Occipital lobe (tissue), 3 donors: ENCODE measurements at places on chromosomes 7 and 10.

GRCh38 chr10:21260506-21261149, 264.9 kb downstream of the SKIDA1 start:
- DNase-seq = no peak

DNA sequence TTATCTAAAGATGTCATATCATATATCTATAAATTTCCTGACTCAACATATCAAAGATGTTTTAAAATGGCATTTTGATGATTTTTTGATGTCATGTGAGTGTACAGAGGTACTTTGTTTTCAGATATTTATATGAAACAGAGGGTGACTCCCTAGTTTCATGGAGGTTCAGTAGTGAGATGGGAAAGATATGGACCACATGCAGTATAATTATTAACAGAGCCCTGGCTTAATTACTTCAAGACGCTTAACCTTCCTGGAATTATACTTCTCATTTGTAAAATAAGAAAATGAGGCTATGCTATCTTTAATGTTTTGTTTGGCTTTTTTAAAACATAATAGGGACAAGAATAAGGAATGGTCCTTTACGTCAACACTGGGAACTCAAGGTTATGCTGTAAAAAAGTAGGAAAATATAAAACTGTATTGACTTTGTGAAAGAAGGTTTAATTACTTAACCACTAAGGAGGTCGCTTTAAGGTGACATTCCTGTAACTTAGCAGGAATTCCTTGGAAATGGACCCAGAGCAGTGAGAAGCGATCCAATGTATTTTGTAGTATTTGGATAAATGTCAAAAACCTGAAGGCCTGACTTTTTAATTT, 821.0 kb upstream of the IGFBP3 start:
- no peak for DNase-seq

DNA sequence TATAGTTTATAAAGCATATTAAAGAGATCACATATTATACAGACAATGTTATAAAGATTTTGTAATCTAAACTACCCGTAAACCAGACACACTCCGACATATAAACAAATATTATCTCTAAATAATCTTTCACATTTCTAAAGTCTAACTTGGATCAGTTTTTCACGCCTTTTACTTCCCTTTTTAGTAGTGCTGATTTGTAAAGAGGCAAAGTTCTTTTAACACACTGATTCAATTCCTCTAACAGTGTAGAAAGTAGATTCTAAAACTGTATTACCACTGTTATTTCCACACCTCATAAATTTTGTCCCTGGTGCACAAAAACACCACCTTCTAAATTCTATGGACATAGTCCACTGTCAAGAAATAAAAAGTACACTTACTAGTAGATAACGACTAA, 230.9 kb downstream of the DOCK4 start:
- DNase-seq = no peak

- peak; percentile 53 for DNase-seq
Observed at GRCh38 chr10:126670895-126671261, 385 bp upstream of the C10orf90 start.

DNA sequence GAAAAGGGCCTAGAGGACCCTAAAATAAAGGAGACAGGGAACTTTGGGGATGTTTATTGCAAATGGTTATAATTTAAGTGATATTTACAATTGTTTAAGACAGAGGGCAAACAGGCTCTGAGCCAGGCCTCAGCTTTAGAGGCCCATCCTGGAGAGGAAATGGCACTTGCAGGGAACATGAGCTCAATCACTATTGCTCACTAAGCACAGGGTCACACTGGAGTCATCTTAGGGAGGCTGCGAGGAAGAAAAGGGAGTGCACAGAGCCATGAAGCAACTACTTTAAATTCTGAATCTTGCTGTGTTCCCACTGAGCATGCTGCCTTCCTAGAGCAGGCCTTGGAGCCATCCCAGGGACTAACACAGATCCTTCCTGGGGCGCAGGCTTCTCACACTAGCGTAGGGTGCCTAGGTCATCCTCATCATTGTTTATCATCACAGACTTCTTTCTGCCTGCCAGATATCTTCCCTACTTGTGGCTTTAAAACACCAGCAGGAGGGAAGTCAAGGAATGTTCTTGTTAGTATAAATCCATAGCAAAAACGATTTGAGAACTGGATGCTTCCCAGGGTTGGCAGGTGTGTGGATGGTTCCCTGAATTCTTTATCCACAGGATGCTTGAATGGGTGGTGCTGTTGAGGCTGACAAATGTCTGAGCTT, 12.7 kb upstream of the DNAJB12 start:
- DNase-seq = no peak

DNA sequence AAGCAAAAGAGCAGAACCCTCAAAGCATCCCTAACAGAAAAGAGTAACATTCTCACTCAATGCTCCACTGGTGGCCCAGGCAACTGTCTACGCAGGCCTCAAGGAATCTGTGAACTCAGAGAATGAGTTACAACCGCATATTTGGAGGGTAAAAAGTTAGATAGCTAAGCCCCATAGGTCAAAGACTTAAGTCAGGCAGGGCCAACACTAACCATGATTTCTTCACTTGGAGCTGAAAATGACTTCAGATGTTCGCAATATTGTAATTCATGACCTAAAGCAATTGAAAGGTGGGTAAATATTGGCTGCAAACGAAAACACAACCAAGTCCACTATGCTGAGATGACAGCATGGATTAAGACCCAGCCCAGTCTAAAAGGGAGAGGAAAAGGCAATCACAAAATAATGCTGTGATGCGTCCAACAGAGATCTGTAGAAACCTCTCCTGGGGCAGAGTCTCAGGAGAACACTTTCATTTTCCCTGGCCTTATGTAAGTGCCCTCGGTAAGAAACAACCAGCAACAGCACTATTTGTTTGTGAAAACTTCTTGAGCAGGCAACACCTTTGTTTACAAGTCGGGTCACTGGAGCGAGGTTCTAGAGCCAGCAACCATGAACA, 176.5 kb downstream of the TNS3 start:
- DNase-seq = no peak

DNA sequence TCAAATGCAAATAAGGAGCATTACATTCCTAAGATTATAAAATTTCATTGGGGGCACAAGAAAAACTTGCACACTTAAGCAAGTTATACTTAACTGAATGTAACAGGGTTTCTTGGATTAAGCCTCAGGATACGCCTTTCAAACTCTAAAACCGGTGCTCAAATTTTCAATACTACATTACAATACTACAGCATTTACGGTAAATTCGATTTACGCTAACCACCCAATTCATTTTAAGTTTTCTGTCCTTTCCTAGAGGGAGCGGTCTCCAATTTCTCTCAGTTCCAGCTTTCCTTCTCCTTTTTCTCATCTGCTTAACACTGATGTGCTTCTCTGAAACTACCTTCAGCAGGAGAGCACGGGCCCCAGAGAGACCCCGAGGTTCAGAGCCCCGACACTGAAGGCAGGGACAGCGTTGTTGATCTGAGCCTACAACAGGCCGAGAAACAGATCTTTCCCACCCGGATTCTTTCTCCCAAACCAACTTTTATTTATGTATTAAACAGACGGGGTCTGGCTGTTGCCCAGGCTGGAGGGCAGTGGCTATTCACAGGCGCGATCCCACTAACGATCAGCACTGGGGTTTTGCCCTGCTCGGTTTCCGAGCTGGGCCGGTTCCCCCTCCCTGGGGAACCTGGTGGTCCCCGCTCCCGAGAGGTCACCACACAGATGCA, 798 bp downstream of the ZNF425 start:
- DNase-seq = no peak

GRCh38 chr10:77259171-77259874, 378.3 kb downstream of the KCNMA1 start:
- DNase-seq = no peak

- no peak for DNase-seq
Observed at GRCh38 chr10:273088-273487, 137.8 kb downstream of the ZMYND11 start.

DNA sequence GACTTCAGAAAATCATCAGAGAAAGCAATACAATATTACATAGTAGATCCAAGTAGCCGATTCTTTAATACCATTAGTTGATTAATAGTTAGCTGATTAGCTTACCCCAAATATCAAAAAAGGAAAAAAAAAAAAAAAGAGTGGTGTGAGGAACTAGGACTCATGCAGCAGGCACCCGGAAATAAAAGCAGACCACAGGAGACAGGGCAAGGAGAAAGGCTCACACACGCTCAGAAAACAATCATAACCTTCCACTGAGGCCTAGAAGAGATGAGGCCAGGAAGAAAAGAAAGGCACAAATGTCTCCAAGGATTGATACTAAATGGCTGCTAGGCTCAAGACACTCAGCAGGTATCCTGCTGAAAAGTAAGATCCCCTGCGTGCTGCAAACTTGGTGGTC, 25.9 kb downstream of the TRDMT1 start:
- no peak for DNase-seq

- DNase-seq = no peak
Observed at GRCh38 chr7:48337012-48337621, 165.9 kb downstream of the ABCA13 start.

- no peak for DNase-seq
Observed at GRCh38 chr10:7184660-7185366, 226.0 kb downstream of the SFMBT2 start.

DNA sequence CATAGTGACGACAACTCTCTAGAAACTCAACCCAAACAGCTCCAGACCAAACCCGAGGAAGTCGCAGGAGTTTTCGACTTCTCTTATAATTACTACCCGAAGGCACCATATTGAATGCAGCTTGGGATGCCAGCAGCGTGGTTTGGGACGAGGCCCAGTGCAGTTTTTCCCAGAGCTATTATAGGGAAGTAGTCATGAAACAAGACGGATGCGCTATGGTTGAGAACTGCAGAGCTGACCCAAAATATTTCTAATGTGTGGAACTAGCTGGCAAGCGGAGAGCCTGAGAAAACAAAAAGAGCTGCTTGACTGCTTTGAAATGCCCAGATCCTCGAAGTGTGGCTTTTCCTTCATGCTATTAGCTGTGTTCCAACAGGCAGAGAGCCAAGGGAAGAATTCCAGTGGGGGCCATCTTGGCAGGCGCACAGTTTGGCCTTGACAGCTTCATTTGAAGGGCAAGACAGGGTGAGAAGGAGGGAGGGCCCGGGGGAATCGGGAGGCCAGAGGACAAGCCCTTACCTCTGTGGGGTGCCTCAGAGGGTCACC, 122.7 kb downstream of the CUL2 start:
- peak; percentile 10 for DNase-seq

DNA sequence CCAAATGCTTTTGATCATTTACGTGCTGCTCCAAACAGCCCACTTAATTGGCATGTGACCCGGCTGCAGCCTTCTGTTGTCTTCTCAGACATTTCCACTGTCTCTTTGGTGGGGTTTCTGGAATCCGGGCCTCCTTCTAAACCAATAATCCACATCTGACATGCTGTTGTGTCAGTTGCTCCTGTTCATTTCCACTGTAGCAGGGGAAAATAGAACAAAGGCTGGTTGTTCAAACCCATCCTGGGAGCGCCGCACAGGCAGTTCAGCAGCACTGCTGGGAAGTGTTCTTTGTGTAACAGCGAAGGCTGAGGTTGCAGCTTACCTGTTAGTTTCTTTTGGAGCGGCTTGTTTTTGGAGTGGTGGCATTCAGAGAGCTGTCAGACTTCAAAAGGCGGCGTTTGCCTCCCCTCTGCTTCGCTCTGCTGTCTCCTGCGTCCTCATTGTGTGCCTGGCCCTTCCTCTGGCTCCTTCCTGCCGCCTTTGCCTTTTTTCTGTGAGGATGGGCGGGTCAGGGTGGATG, 149.4 kb downstream of the SNX10 start:
- DNase-seq = no peak

GRCh38 chr10:88120599-88121333, 257.3 kb downstream of the PTEN start:
- no peak for DNase-seq

DNA sequence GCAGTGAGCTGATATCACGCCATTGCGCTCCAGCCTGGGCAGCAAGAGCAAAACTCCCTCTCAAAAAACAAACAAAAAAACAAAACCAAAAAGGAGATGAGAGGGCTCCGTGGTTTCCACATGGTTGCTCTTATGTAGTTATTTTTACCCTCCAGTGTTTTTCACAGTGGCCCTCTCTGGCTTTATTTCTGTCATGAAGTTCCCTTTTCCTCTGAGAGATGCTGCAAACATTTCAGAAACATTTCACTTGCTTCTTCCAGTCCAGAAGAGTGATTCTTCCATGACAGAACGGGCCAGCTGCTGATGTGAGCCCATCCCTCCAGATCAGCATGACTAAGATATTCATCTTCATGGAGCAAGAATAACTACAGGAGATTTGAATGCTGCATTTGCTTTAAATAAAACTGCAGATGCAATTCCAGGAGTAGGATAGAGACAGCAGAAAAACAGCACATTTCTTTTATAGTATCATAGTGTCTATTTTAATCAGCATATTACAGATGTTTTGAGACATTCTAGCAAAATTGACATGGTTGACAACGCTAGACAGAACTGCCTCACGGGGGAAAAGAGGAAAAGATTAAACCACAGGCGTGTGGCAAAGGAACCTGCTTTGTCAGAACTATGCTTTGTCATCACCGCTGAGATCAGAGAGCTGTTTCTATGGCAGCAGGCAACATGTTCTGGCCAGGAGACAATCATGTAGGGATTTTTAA, 40.3 kb downstream of the NRCAM start:
- DNase-seq = peak; percentile 11

DNA sequence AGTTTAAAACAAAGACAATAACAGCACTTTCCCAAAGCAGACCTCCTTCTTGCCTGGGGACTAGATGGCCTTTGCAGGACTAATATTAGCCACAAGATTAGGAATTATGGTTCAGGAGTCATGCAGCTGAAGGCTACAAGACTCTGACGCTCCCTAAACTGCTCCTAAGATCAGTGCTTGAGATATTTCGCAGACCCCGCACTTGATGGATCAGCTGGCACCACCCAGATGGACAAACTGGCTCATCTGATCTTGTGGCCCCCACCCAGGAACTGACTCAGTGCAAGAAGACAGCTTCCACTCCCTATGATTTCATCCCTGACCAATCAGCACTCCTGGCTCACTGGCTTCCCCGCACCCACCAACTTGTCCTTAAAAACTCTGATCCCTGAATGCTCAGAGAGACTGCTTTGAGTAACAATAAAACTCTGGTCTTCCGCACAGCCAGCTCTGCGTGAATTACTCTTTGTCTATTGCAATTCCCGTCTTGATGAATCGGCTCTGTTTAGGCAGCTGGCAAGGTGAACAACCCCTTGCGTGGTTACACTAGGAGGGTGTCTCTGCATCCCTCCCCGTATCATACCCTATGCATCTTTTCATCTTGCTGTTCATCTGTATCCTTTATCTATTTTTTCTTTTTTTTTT, 26.9 kb upstream of the NRBF2 start:
- DNase-seq = no peak

DNA sequence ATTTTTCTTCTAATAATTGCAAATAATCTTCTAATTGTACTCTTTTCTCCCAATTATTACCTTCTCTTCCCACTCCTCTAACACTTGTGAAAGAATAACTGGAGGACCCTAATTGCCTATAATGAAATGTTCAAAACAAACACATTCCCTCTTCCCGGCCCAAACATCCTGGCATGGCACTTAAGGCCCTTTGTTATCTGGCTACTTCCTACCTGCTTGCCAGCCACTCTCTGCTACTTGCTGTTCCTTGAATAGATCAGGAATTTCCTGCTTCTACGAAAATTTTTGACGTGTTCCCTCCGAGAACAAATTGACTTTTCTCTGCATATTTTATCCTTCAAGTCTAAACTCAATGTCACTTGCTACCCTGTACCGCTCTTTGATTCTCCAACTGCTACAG, 56.1 kb upstream of the NOBOX start:
- DNase-seq = no peak

GRCh38 chr7:151742713-151743480, 134.0 kb downstream of the PRKAG2 start:
- no peak for DNase-seq
